Stimulated activated CD4-positive, alpha-beta T cell treated with anti-CD3 and anti-CD28 coated beads, Interleukin-4, amount 100 ng/mL, for 48 hours (primary cell): ENCODE measurements at places on chromosomes 13 and 19.

DNA sequence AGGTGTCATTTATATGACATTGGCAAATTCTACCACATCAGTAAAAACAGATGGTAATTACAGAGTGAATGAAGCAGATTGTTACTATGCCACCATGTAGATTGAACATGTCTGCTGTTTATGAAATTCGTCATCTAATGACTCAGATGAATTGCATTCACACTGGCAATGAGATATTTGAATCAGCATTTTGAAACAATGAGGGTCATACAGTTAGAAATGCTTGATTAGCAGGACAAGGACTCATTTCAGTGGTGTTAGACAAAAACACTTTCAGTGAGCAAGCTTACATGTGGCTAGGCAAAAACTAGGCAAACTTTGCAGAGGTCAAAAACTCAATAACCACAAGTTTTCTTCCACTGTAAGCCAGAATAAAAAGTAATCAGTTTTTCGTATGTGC, 1165.0 kb downstream of the SLITRK1 start:
- no peak for DNase-seq

- DNase-seq = no peak
Measured at GRCh38 chr19:40627486-40628279, 26.5 kb downstream of the LTBP4 start.

DNA sequence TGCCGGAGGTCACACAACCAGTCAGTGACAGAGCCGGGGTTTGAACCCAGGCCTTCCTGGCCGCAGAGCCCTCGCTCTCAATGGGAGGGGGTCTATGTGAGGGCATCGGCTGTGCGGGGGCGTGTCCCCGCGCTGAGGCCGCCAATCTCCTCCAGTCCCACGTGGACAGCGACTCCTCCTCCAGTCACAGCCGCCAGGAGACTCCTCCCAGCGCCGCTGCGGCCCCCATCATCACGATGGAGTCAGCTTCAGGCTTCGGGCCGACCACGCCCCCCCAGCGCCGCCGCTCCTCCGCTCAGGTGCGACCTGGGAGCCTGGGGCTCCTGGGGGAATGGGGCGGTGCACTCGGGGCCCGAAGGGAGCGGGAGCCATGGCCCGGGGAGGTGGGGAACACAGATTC, 6.0 kb downstream of the SPRED3 start:
- DNase-seq = peak; percentile 78

DNA sequence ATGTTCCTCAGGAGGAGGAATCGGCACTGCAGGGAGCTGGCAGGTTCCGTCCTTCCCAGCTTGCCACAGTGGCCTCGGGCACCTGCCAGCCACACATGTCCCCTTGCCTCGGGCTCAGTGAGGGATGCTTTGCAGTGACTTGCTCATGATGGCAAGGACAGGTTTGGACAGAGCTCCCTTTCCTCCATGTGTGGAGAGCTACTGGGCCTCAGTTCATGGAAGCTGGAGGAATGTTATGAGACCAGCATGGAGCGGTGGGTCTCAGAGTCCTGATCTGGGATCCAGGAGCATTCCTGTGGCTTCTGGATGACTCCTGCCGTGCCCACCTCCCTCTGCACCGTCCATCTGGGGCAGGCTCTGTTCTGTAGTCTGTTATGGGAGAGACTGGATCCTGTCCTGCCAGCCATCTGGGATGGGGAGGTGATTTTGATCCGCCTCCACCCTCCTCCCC, 59.2 kb downstream of the SIPA1L3 start:
- DNase-seq = no peak

GRCh38 chr19:13006431-13007281, 11.4 kb downstream of the NFIX start:
- DNase-seq = no peak

DNA sequence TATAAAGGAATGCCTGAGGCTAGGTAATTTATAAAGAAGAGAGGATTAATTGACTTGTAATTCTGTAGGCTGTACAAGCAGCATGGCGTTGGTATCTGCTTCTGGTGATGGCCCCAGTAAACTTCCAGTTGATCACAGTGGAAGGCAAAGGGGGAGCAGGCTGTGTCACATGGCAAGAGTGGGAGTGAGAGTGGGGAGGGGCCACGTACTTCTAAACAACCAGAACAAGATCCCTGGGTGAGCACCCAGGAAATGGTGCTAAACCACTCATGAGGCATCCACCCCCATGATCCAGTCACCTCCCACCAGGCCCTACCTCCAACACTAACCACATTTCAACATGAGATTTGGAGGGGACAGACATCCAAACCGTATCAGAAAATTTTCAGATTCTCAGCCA, 3.0 kb upstream of the RNF113B start:
- no peak for DNase-seq

- peak; percentile 40 for DNase-seq
Measured at GRCh38 chr13:29472332-29472961, 123.0 kb downstream of the SLC7A1 start.

DNA sequence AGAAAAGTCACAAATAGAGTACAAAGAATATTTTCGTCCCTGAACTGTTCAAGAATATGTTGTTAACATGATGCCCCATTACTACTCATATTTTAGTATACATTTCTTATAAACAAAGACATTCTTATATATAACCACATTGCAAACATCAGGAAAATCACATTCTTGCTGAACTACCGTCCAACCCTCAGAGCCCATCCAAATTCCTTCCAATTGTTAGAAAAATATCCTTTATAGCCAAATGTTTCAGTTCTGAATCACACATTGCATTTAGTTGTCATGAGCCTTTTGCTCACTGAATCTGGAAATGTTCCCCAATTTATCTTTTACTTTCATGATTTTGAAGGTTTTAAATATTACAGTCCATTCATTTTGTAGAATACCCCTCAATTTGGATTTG, 467.8 kb upstream of the ARGLU1 start:
- no peak for DNase-seq

DNA sequence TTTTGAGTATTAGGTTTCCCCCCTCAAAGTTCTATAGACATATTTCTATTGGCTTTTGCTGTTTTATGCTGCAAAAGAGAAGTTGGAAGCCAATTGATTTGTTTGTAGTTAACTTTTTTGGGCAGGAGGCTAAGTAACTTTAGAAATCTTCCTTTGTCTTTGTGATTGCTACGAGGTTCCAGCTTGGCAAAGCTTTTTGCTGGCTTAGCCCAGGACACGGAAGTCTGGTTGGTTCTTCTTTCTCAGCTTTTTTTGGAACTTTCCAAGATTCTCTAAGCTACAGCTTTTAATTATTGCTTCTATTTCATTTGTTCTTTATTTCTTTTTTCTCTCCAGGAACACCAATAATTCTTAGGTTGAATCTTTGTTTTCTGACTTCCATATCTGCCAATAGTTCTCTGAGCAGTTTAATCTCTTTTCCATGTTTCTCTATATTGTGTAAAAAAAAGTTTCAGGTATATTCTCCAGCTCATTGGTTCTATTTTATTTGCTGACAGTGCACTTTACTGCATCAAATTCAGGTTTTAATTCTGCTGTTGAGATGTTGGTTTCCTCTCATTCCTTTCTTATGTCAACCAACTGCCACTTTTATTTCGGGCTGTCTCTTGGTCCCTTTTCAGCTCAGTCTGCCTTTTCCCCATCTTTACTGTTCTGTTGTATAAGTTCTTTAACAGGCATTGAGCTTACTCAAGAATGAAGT, 27.8 kb downstream of the MBNL2 start:
- no peak for DNase-seq

DNA sequence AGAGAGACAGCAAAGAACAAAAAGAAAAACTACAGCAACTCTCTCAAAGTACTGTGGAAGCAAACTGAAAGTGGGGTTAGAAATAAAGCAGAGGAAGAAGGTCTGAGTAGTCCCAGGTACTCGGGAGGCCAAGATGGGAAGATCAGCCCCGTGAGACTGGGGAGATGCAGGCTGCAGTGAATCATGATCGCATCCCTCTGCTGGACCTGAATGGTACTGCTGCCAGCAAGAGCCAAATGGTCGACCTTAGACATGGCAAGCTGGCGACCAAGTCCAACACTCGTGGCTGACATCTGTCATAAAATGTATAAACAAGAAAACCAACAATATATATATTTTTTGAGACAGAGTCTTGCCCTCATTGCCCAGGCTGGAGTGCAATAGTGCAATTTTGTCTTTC, 33.7 kb upstream of the ZNF724 start:
- peak; percentile 44 for DNase-seq

- DNase-seq = no peak
Measured at GRCh38 chr19:51830274-51830673, 35.3 kb downstream of the FPR3 start.

DNA sequence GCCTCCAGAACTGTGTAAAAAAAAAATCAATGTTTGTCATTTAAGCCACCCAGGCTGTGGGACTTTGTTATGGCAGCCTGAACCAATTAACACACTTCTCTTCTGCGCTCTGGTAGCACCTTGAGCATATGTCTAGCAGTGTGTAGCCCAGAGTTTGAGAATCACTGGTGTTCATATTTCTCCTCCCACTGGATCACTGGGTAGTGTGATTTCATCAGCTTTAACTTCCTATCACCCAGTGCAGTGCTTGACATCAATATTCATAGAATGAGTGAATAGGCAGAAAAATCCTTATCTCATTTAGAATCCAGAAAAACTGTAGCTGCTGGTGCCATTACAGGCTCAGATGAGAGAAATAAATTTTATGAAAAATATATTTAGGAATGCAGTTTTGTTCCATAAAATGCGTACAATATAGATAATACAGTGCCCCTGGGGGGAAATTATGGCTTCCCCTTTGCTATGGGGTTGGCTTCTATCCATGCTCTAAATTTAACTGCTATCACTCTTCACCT, 30.7 kb upstream of the WASF3 start:
- no peak for DNase-seq

DNA sequence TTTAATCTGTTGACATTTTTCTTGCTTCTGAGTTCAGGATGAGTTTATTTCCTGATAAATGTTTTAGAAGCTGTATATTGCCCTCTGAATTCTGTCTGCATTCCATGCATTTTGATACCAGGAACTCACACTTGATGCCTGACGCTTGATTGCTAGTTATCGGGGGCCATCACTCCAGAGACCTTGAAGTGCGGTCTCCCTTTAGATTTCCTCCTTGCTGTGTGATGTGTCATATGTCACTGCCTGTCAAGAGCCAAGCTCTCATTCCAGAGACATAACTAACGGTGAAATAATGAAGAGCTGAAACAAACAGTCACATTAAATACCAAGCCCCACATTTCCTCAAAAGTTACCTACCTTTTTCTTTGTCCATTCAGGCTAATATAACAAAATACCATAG, 155.5 kb downstream of the TNFSF13B start:
- DNase-seq = no peak

DNA sequence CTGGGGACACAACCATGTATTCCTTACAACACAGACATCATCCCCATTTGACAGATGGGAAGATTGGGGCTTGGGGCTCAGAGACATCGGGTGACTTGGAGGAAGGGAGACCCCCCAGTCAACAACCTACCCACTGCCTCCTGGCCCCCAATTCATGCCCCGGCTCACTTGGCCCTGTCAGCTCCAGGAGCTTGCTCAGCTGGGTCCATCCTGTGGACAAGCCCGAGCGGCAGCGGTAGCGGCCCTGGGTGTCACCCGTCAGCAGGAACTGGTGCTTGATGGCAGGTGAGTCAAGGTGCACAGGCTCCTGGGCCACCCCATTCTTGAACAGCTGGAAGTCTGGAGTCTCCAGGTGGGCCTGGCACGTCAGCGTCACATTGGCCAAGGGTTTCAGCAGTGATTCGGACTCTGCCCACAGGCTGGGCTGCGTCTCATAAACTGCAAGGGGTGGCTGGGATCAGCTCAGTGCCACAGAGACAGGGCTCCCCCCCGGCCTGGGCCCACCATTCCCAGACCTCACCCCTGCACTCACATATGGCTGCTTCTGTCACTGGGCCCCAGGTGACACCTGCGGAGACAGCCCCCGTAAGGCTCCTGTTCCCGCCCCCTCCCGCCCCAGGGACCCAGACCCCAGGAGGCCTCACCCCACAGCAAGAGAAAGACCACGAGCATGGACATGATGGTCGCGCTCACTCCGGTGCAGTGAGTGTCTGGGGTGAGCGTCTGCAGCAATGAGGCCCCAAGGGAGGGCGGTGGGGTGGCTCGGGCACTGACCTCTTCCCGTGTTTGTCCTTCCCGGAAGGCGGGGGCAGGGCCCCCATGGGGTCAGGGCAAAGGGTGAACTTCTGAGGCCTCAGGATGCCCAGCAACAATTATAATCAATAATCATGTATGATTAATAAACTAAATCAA, at the start of gene A1BG:
A1BG (minus strand) TSS at position 733 of the 912 bp plus-strand sequence; CDS start at position 678, 55 bp downstream.
- DNase-seq = no peak

- peak; percentile 71 for DNase-seq
Measured at GRCh38 chr19:39502640-39503417, 4.1 kb downstream of the DLL3 start.

- DNase-seq = no peak
Measured at GRCh38 chr13:97306645-97307044, 84.5 kb downstream of the MBNL2 start.

GRCh38 chr13:106277484-106278154, 257.8 kb downstream of the EFNB2 start:
- DNase-seq = no peak

- no peak for DNase-seq
Measured at GRCh38 chr13:28471421-28471820, 23.5 kb downstream of the FLT1 start.

DNA sequence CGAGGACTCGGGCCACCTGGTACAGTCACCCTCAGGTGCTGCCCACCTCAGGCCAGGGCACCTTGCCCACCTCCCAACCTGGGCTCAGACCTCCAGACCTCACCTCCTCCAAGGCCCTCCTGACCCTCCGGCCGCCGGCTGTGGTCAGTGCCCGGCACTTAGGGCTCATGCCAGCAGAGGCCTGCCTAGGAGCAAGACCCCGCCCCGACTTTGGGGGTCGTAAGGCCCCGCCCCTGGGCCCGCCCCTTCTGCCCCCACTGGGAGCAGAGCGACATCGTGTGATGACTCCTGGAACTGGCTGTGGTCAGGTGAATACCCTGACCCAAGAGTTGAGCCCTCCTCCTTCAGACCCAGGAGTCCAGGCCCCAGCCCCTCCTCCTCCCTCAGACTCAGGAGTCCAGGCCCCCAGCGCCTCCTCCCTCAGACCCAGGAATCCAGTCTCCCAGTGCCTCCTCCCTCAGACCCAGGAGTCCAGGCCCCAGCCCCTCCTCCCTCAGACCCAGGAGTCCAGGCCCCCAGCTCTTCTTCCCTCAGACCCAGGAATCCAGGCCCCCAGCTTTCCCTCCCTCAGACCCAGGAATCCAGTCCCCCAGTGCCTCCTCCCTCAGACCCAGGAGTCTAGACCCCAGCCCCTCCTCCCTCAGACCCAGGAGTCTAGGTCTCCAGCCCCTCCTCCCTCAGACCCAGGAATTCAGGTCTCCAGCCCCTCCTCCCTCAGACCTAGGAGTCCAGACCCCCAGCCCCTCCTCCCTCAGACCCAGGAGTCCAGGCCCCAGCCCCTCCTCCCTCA, at the start of gene SBK2:
SBK2 (minus strand) TSS at position 183 of the 790 bp plus-strand sequence. CDS start 839 bp downstream, outside the sequence.
- DNase-seq = no peak

DNA sequence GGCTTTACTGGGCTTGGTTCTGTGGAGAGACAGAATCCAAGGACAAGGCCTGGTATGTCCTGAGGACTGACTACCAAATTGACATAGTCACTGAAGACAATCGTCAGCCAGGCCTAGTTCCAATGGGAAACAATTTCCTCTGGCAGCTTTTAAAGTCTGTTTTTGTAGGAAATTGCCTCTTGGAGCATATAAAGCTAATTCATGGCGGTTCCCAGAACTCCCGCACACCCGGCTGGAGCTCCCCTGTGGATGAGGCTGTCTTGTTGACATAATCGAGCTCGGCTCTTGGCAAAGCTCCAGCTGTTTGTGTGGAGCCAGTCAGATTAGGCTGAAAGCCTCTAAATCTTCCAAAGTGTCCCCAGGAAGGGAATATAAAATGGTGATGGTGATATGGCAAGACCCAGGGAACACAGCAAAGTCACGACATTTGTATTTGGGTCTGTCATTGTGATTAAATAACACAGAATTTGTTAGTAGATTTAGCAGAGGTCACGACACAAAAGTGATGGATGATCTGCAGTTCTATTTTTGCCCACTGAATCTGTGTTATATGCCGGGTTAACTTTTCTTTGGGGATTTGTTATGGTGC, 395.0 kb downstream of the PCDH9 start:
- no peak for DNase-seq
